Right hindlimb (tissue), 1 donor: ENCODE measurements at places on chromosomes 12 and 14.

DNA sequence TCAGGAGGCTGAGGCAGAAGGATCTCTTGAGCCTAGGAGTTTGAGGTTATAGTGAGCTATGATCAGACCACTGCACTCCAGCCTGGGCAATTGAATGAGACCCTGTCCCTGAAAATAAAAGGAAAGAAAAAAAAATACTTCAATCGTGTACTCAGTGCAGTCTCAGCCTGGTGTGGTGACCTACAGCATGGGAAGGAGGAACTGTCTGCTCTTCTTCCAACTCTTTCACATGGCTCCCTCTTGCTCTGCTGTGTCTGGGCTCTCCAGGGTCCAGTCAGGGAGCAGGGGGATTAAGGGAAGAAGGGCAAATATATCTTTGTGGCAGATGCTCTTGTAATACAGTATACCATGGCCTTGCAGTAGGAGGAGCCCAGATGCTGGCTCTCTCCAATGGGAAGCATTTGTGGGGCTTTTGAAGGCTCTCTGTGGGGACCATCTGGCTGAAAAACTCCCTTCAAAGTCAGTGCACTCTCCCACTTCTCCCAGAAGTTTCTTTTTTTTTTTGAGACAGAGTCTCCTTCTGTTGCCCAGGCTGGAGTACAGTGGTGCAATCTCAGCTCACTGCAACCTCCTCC is 76.6 kb upstream of the TMPO start:
- DNase-seq = no peak

DNA sequence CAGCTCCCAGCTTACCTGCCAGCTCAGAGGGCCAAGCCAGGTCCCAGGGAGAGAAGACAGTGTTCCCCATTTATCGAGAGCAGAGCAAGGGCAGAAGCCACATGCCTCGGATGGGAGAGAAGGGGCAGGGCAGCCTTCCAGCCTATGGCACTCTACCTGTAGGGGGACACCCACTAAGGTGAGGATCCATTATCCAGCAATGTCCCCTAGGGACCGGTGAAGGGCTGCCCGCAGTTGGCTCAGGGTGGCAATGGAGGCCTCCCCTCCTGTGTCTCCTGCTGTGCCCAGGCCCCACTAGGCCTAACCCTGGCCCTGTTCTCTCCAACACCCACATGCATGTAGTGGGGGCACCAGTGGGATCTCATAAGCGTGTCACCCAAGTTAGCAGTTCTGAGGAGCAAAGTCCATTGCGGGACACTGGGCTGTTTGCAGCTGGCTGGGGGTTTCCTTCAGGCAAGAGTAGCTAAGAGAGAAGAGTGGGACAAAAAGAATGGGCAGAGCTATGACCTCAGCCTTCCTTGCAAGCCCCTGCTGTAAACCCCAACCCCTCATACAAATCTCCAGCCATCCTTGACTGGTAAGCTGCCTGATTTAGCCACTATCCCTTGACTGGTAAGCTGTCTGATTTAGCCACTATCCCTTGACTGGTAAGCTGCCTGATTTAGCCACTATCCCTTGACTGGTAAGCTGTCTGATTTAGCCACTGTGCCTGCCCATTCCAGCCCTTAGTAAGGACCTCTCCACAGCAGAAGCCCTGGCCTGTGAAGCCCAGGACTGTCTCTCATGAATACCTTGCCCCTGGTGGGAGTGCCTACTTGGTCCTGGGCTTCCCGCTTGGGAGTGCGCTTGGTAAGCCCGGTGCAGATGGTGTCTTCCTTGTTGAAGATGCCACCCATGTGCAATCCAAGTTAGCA is 5.2 kb upstream of the ASB2 start:
- no peak for DNase-seq

- DNase-seq = no peak
Measured at GRCh38 chr12:81956468-81956860, 197.3 kb upstream of the PPFIA2 start.

DNA sequence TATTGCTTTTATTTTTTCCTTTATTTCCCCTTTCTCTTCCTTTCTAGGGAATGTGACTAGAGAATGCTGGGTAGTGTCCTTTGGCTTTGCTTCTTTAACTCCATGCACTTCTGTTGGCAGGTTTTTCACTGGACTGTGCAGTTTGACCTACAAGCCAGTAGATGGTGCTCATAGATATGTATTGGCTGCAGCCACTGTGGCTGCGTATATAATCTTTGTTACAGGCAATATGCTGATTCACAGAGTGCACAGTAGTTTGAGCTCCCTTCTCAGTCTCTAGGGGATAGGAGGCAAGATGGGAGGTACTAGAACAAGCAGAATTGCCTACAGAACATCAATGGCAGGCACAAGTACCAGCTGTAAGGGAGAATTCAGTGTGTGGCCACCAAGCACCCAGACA is 503.5 kb downstream of the LRFN5 start:
- DNase-seq = no peak

DNA sequence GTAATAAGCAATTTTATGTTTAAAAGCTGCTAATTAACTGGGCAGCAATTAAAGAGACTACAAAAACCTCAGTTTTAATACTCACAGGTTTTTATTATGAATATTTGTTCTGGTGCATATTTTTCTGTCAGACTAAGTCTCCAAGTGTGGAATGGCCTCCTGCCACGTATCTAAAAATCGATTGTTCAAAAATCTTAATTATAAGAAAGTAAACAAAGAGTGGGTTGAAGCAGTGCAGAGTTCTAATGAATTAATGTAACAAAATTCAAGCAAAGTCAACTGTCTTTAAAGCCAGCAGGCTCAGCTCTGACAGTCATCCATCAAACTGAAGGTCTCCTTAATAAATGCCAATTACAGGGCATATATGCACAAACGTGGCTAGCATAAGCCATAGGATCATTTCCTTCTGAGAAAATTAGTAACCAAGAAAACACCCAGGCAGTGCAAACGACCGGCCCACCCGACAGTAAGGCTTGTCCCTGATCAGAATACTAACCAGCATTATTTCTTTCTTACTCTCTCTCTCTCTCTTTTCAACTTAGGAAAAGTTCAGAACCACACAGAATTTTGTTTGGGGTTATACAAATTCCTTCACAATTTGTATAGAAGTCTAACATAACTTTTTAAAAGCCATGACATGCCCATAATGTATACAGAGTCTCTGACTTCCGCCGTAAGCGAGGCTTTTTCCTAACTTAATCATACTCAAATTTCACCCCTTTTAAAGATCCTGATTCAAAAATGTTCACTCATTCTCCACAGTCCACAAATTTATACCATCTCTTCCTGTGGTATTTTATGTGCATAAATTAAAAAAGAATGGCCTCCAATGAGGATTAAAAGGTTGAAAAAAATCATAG is 83.8 kb downstream of the SLC25A21 start:
- DNase-seq = no peak

DNA sequence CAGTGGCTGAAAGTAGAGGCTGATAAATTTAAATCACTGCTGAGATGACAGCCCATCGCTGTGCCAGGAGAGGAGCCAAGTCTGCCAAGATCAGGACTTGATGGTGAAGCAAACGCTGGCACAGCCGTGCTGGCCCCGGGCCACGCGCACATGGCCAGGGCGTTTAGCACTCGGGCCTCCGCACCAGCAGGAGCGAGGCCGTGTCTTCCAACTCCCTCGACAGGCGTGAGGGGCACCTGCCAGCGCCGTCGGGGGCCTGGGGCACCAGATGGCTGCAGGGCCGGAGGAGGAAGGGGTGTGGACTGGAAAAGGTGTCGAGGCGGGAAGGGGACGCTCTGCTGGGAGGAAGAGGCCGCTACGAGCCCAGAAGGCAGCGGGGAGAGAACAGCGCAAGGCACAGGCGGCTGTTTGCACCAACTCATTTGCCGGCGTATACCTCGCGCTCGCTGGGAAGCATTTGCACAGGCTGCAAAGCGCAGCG is 29.5 kb downstream of the RIMBP2 start:
- DNase-seq = no peak

DNA sequence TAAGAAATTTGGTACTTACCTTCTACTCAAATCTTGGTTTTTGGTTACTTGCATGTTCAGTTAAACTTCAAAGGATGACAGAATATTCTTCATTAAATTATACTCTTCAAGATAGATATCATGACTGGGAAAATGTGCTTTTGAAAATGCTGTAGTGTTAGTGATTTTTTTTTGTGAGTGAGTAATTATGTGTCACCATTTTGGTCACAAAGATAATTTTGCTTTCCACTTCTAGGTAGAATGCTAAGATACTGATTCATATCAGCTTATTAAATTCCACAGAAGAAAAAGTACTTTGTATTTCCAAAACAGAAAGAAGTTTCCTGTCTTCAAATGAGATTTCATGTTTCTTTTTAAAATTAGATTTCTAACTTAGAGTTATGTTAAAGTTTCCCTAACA is 61.2 kb downstream of the ATXN7L3B start:
- no peak for DNase-seq

GRCh38 chr14:28780843-28781820 is 14.5 kb downstream of the FOXG1 start:
- DNase-seq = no peak

GRCh38 chr12:42961395-42961794 is 371.8 kb upstream of the PRICKLE1 start:
- DNase-seq = no peak

GRCh38 chr14:62824086-62824485 is 221.2 kb downstream of the KCNH5 start:
- DNase-seq = no peak

DNA sequence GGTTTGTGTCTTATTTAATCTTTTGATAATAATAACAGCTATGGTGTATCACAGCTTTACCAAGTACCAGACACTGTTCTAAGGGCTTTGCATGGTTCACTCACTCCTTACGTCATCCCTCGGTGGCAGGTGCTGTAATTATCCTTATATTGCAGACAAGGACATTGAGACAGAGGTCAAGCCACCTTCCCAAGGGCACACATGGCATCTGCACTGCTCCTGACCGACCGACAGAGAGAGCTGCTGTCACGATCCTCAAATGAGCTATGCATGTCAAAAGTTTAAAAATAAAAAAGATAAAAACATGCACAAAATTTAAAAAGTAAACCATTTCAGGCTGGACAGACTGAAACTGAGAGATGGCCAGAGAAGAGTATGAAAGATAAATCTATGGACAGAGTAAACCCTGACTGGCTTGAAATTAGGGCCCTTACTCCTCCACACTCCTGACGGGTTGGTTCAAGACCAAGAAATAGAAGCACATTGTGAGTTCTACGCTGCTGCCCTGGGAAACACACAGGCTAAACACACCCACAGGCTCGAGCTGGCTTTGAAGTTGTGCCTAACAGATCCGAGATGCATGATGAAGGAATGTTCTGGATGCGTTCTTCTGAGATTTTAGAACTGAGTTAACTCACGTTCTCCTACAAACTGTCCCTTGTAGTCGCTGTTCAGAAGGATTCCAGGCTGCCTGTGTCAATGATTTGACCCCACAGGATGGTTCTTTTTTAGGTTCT is 268.7 kb downstream of the ZFP36L1 start:
- DNase-seq = no peak
